RWPE2 (cell line): ENCODE measurements at places on chromosomes 12 and 14.

DNA sequence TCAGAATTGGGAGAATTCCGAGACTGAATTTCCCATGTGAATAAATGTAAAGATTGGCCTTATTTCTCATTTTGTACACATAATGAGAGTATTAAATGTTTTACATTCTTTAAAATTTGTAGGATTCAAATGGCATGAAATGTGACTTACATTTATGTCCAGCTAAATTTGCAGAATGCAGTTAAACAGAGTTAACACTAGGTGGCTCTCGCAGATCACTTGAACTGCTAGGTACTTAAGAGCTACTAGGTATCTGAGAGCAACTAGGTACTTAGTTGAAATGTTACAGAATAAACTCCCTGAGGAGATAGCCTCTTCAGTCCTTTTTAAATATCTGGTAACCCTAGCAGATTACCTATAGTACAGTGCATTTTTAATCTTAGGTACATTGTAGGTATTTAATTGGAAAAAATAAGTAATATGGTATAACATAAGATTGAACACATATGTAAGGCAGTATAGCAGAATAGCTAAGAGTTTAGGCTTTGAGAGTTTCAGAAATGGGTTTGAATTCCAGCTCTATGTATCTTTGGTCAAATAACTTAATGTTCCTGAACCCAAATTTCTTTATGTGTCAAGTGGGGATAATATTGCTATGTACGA is 73.8 kb downstream of the KIAA0586 start:
- DNase-seq, result no peak

GRCh38 chr12:10339053-10339840 is 31.6 kb downstream of the KLRD1 start:
- no peak for DNase-seq

DNA sequence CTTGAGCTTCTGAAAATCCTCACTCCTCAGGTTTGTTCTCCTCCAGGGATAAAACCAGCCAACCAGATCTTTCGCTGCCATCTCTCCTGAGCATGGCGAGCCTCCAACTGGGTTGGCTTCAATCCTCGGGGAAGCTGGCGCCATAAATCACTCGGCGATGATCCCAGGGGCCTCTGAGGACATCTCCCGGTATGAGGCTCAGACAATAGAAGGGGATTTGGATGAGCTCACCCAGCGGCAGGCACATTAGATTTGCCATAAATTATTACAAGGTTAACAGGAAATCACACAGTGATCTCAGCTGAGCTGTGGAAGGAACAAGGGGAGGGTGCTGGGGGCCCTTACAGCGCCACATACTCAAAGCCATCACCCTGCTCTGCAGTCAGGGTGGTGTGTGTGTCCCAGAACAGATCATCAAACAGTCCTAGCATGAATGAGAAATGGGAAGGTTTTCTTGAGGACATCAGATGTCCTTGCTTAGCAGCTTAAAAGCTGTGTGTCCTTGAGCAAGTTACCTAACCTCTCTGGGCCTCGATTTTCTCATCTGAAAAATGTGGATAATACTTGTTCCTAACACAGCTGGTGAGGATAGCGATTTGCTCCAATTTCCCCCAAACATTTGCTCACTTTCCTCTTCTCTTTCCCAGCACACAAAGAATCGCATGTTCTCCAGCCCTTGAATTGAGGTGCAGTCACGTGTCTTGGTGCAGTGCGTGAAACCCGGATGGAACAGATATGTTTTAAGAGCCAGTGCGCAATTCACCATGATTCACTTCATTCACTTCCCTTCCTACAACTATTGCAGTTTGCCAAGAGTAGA is 142.8 kb downstream of the SCARB1 start:
- DNase-seq, result no peak

DNA sequence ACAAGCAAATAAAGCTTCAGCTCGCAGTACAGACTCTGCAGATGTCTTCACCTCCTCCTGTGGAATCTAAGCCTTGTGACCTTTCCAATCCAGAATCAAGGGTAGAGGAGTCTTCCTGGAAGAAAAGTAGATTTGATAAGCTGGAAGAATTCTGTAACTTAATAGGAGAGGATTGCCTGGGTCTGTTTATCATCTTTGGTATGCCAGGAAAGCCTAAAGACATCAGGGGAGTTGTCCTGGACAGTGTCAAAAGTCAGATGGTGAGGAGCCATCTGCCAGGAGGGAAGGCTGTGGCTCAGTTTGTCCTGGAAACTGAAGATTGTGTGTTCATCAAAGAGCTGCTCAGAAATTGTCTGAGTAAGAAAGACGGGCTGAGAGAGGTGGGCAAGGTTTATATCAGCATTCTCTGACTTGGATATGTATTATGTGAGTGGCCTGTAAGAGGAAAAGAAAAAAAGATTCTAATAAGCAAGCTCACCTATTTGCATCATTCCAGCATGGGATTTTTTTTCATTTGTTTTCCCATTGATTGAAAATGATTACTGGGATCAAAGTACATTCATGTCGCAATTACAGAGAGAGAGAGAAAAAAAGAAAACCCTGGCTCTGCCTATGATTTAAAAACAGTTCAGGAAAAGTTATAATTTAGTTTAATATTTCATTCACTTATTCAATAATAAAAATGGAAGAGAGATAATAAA is 767 bp downstream of the REP15 start:
- no peak for DNase-seq

- no peak for DNase-seq
These were observed 7.9 kb upstream of the KLRB1 start for GRCh38 chr12:9615420-9616136.

DNA sequence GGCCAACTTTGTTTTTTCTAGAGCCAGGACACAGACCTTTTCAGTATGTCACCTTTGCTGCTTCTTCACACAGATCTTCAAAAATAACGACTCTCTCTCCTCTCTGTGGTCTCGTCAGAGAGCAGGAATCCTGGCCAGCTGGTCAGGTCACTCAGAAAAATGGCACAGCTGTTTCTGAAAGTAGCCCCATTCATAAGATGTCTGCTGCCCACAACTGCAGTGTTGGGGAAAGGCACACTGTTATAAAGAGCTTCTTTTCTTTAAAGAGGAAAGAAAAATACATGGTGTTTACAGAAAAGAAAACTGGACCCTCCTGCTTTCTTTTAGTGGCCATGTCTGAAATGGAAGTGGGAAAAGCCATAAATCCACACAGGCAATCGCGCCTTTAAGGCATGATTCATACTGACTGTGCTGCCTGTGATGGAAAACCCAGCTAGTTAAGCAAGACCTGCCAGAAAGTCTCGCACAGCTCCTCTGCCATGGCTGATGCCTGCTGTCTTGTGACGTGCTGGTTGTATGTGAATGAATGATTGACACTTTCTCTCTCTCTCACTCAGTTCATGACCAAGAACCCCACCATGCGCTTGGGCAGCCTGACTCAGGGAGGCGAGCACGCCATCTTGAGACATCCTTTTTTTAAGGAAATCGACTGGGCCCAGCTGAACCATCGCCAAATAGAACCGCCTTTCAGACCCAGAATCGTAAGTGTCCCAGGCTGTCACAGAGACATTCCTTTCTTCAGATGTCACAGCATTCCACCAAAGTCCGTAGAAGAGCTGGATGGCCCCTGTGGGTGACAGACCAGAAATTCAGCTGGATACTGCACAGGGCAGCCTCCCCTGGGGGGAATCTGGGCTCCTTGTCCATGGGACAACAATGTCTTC is 147.9 kb upstream of the HIF1A start:
- DNase-seq, result no peak

DNA sequence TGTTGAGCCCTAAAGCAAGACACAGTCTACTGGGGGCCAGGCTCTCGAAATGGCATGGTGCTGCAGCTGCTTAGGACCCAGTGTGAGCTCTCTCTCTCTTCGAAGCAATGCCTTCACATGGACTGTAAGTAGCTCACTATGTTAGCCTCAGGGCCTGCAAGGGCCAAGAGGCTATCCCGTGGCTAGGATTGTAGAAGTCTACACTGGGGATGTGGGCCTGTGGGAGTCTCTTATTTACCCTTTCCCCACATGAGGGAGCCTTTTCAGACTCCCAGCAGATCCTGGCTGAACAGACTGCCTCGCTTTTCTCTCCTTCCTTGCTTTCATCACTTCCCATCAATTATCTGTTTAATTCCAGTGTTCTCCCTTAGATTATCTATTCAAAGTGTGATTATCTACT is 101.4 kb downstream of the GPR65 start:
- DNase-seq, result no peak

- DNase-seq, result no peak
These were observed 111.4 kb downstream of the DACT1 start for GRCh38 chr14:58749066-58749669.

DNA sequence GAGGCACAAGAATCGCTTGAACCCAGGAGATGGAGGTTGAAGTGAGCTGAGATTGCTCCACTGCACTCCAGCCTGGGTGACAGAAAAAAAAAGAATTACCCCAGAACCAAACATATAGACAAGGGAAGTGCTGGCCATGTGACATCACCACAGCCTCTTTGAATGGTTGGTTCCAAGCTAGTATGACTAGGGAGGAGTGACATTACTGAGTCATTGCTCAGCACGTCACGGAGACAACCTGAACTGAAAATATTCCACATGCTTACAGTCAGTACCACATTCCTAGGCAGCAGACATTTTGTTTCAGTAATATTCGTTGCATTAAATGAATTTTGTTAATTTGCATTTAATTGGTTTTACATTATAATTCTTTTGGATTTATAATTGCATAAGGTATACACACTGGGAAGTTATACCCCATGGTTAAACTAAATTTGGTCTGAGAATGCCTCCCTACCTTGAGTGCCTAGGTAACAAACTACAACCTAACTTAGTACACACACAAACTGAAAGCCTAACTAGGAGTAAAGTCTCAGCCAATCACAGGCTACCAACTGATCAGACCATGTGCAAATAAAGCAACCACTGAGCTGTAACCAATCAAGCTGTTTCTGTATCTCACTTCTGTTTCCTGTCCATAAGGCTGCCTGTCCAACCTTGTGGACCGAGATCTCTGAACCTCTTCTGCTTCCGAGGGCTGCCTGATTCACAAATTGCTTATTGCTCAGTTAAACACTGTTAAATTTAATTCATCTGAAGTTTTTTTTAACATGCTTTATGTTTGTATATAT is 164.4 kb downstream of the CAND1 start:
- no peak for DNase-seq

DNA sequence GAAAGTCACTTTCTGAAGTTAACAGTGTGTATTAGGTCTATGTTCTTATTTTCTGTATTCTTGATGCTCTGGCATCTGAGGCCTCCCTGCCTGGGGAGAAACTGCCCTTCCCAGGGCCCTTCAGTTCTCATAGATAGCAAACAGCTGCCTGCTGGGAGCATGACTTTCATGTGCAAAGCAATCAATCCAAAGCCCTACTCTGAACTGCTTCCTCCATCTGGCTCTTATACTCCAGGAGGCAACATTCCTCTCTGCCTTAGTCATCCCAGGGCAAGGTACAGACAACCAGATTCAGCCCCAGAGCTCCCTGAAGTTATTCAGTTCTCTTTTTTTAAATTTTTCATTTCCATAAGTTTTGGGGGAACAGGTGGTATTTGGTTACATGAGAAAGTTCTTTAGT is 41.7 kb upstream of the RIN3 start:
- DNase-seq, result peak; percentile 78
